Lung microvascular endothelial cell (primary cell): ENCODE measurements at places on chromosomes 16 and 17.

- no peak for DNase-seq
Measured at GRCh38 chr17:67879662-67880061, 54.4 kb downstream of the BPTF start.

DNA sequence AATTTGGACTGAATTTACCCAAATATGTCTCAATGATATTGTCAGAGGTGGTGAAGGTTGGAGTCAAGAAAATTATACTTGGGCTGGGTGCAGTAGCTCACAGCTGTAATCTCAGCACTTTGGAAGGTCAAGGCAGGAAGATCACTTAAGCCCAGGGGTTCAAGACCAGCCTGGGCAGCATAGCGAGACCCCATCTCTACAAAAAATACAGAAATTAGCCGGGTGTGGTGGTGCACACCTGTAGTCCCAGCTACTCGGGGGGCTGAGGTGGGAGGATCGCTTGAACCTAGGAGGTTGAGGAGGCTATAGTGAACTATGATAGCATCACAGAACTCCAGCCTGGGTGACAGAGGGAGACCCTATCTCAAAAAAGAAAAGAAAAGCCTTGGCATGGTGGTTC, 40.9 kb downstream of the LAT start:
- no peak for DNase-seq

- no peak for DNase-seq
Measured at GRCh38 chr16:81843243-81843582, 64.1 kb downstream of the PLCG2 start.

GRCh38 chr16:82963653-82964052, 336.9 kb downstream of the CDH13 start:
- no peak for DNase-seq

GRCh38 chr17:7893187-7893880, 4.7 kb downstream of the CHD3 start:
- DNase-seq, result no peak

GRCh38 chr17:14261406-14261805, 24.7 kb upstream of the CDRT15 start:
- no peak for DNase-seq

GRCh38 chr16:78996790-78997189, 603.7 kb downstream of the MAF start:
- DNase-seq, result no peak

DNA sequence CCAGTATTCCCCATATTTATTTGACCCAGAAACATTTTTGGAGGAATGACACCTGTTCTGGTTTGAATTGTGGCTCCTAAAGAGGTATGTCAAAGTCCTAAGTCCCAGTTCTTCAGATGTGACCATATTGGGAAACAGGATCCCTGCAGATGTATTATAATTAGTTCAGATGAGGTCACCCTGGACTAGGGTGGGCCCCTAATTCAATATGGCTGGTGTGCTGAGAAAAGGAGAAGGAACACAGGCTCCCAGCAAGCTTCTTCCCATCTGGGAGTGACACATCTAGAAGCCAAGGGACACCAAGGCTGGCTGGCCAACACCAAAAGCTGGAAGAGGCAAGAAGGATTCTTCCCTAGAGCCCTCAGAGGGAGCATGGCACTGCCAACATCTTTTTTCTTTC, 3.8 kb upstream of the GCSH start:
- DNase-seq, result no peak

- no peak for DNase-seq
Measured at GRCh38 chr16:83269541-83269940, 538.2 kb upstream of the HSBP1 start.

DNA sequence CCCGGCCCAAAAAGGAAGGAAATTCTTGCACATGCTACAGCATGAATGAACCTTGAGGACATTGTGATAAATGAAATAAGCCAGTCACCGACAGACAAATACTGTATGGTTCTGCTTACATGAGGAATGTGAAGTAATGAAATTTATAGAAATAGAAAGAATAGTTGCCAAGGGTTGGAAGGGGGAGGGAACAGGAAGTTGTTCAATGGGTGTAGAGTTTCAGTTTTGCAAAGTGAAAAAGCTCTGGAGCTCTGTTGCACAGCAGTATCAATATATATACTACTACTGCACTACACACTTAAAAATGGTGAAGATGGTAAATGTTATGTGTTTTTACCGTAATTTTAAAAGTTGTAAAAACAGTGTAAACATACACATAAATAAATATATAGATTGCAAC, 43.7 kb downstream of the PKD1L3 start:
- DNase-seq, result peak; percentile 42
